ENCODE measurements at places on chromosomes 3 and 15. TPM values are rescaled to one million over a fixed set of nuclear protein-coding genes. Genes with fewer than 3 reads are reported as not detected.
A peak's percentile ranks its signal among the peaks of the same experiment; 100 is the strongest.

GRCh38 chr3:71754610-71755253, 1.1 kb downstream of the GPR27 start:
- DNase-seq, result no peak
- H3K4me1 ChIP-seq, result peaks cover 10% of the 10 kb centered on the region
- no peaks in the 10 kb centered on the region for H3K36me3 ChIP-seq
- H3K27me3 ChIP-seq, result peaks cover 68% of the 10 kb centered on the region

GRCh38 chr15:89502867-89503595, 6.6 kb upstream of the RHCG start:
- H3K4me3 ChIP-seq, result no peak overlapping the region
- no peaks in the 10 kb centered on the region for H3K36me3 ChIP-seq
- no peaks in the 10 kb centered on the region for H3K4me1 ChIP-seq
- DNase-seq, result no peak

DNA sequence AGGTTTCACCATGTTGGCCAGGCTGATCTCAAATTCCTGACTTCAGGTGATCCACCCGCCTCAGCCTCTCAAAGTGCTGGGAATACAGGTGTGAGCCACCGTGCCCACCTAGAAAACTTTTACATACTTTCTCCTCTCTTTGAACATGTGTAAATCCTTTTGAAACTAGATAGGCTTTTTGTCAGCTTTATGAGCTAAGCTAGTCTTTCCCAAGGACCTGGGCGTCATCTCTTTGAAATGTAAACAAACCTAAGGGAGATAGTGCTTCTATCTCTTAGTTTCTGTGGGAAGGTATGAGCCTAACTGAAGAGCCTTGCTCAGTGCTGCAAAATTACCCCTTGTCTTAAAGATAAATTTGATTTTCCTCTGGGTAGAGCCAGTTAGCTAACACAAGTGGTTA, 4.8 kb downstream of the CX3CR1 start:
- H3K36me3 ChIP-seq, result no peaks in the 10 kb centered on the region
- no peaks in the 10 kb centered on the region for H3K4me1 ChIP-seq
- no peak for DNase-seq
- no peak overlapping the region for H3K27ac ChIP-seq
- H3K27me3 ChIP-seq, result no peaks in the 10 kb centered on the region

- H3K4me3 ChIP-seq, result no peak overlapping the region
- DNase-seq, result no peak
- no peaks in the 10 kb centered on the region for H3K4me1 ChIP-seq
- H3K27me3 ChIP-seq, result no peaks in the 10 kb centered on the region
- no peaks in the 10 kb centered on the region for H3K36me3 ChIP-seq
- H3K27ac ChIP-seq, result no peak overlapping the region
Observed at GRCh38 chr3:52873433-52874159, 23.8 kb downstream of the STIMATE start.

Gene GXYLT2
- total RNA-seq, result 46.8 TPM

- H3K27me3 ChIP-seq, result no peaks in the 10 kb centered on the region
- H3K36me3 ChIP-seq, result no peaks in the 10 kb centered on the region
- H3K4me3 ChIP-seq, result no peak overlapping the region
- peaks cover 6% of the 10 kb centered on the region for H3K4me1 ChIP-seq
Observed at GRCh38 chr3:159751146-159751545, 237.5 kb upstream of the IL12A start.

Gene GOLGA6L25
- total RNA-seq, result not detected

GRCh38 chr3:78812166-78812565, 955.6 kb downstream of the ROBO1 start:
- H3K4me1 ChIP-seq, result peaks cover 6% of the 10 kb centered on the region
- no peaks in the 10 kb centered on the region for H3K36me3 ChIP-seq
- DNase-seq, result no peak
- no peak overlapping the region for H3K27ac ChIP-seq
- H3K27me3 ChIP-seq, result no peaks in the 10 kb centered on the region

GRCh38 chr3:22122567-22122966, 371.6 kb upstream of the ZNF385D start:
- no peaks in the 10 kb centered on the region for H3K4me1 ChIP-seq
- H3K36me3 ChIP-seq, result no peaks in the 10 kb centered on the region
- no peaks in the 10 kb centered on the region for H3K27me3 ChIP-seq
- H3K4me3 ChIP-seq, result no peak overlapping the region
- H3K27ac ChIP-seq, result no peak overlapping the region

Gene CHRNA3
- not detected for total RNA-seq

DNA sequence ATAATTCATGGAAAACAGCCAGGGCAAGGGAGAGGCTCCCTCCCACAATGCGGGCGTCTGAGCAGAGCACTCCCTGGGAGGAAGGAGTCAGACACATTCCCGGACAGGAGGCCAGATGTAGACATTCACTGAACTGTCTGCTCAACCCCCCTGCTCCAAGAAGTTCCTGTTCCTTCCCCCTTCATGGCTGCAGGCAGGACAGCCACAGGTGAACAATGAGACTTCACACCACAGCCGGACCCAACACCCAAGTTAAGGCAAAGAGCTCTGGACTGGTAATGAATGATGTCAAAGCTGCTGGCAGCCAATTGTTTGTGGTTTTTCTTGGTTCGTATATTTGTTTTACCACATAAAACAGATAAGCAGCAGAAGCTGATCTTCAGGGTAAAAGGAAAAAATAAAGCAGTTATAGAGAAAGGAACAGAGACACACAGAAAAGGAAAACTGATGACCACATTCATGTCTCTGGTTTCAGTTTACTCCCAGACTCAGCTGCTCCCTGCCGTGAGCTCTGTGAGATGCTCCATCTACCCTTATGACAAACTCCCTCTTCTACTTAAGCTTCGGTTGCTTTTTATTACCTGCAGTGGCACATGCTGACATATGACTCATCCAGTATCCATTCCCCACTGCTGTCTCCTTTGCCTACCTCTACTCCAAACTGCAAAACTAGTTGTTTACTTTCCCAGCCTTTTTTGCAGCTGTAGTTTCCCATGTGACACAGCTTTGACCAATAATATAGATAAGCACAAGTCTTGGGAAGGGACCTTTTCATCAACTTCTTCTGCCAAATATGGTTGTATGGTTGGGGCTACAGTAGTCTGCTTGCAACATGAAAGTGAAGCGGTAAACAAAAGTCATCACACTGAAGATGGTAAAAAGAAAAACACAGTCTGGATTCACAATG, 33.1 kb downstream of the DZIP1L start:
- DNase-seq, result no peak
- H3K4me3 ChIP-seq, result no peak overlapping the region
- peaks cover 18% of the 10 kb centered on the region for H3K36me3 ChIP-seq
- H3K27ac ChIP-seq, result no peak overlapping the region
- H3K27me3 ChIP-seq, result no peaks in the 10 kb centered on the region
- H3K4me1 ChIP-seq, result no peaks in the 10 kb centered on the region

DNA sequence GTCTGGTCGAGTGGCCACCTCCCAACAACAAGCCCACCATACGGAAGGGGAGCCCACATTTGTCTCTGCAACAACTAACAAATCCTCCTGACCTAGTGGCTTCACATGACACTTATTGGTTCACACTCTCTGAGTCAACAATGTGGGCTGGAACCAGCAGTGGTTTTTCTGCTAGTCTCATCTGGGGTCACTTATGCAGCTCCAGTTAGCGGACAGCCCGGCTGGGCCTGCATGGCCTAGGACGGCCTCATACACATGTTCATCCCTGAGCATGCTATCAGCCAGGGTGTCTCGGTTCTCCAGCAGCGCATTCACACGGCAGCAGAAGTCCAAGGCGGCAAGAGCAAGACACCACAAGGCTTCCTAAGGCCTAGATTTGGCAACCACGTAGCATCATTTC, 281.7 kb downstream of the XXYLT1 start:
- H3K36me3 ChIP-seq, result no peaks in the 10 kb centered on the region
- H3K4me1 ChIP-seq, result peaks cover 8% of the 10 kb centered on the region
- no peak for DNase-seq
- H3K27me3 ChIP-seq, result no peaks in the 10 kb centered on the region

- H3K27ac ChIP-seq, result no peak overlapping the region
- H3K4me1 ChIP-seq, result no peaks in the 10 kb centered on the region
- H3K36me3 ChIP-seq, result no peaks in the 10 kb centered on the region
- H3K27me3 ChIP-seq, result no peaks in the 10 kb centered on the region
- no peak overlapping the region for H3K4me3 ChIP-seq
- no peak for DNase-seq
Observed at GRCh38 chr3:165854696-165855095, 17.5 kb upstream of the BCHE start.

GRCh38 chr3:48425281-48425812, 4.5 kb downstream of the PLXNB1 start:
- no peaks in the 10 kb centered on the region for H3K36me3 ChIP-seq
- H3K27ac ChIP-seq, result peak overlapping the region; percentile 66
- no peaks in the 10 kb centered on the region for H3K27me3 ChIP-seq
- H3K4me3 ChIP-seq, result no peak overlapping the region
- DNase-seq, result peak; percentile 71

Gene FOXL2NB
- not detected for total RNA-seq

- no peak overlapping the region for H3K27ac ChIP-seq
- H3K27me3 ChIP-seq, result no peaks in the 10 kb centered on the region
- no peak overlapping the region for H3K4me3 ChIP-seq
- no peak for DNase-seq
Observed at GRCh38 chr3:57855943-57856342, 99.8 kb downstream of the SLMAP start.

DNA sequence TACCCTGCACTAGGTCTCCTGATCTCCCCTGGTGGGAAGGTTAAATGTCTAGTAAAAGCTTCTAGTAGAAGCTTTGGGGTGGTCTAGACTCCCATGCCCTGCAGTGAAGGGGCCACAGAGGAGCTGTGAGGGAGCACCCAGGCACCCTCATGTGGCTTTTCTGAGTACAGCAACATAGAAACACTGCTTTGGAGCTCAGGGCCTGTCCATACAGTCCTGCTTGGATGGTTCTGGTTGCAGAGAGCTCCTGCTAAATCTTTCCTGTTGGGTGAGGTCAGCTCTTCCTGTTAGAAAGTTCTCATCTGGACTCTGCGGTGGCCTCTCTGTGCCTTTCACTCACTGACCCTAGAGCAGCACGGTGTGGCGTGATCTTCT, 47.8 kb downstream of the GPD1L start:
- H3K4me1 ChIP-seq, result peaks cover 7% of the 10 kb centered on the region
- H3K36me3 ChIP-seq, result peaks cover 3% of the 10 kb centered on the region
- no peaks in the 10 kb centered on the region for H3K27me3 ChIP-seq
- no peak overlapping the region for H3K27ac ChIP-seq
- H3K4me3 ChIP-seq, result no peak overlapping the region

- peaks cover 3% of the 10 kb centered on the region for H3K36me3 ChIP-seq
- no peak overlapping the region for H3K4me3 ChIP-seq
Observed at GRCh38 chr3:188158731-188159310, 4.9 kb downstream of the LPP start.

Gene SERPINI1
- total RNA-seq, result 5.4 TPM

- H3K27ac ChIP-seq, result no peak overlapping the region
- H3K36me3 ChIP-seq, result no peaks in the 10 kb centered on the region
Observed at GRCh38 chr3:50486219-50486888, 17.1 kb downstream of the CACNA2D2 start.

DNA sequence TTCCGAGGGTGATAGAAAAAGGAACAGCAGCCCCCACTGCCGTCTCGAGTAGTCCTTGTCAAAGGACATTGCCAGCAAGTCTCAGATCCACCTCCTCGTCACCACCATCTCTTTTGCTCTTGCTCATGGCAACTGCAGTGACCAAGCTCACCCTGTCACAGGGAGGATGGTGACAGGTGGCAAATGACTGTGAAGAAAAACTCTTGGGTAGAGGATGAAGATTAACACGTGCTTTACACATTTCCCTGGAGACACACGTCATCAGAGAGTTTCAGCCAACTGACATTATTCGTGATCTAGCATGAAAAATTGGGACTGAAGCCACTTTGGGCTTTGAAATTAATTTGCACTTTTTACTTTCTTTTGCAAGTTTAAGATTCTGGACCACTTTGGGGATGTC, 174.3 kb downstream of the EBLN2 start:
- no peaks in the 10 kb centered on the region for H3K4me1 ChIP-seq
- H3K27me3 ChIP-seq, result no peaks in the 10 kb centered on the region
- H3K4me3 ChIP-seq, result no peak overlapping the region
- H3K27ac ChIP-seq, result no peak overlapping the region

GRCh38 chr15:43939070-43939469, 112.3 kb downstream of the WDR76 start:
- no peak for DNase-seq
- H3K4me1 ChIP-seq, result no peaks in the 10 kb centered on the region
- H3K27ac ChIP-seq, result no peak overlapping the region
- H3K4me3 ChIP-seq, result no peak overlapping the region
- H3K36me3 ChIP-seq, result no peaks in the 10 kb centered on the region

GRCh38 chr3:161443921-161444693, 52.5 kb upstream of the OTOL1 start:
- H3K27me3 ChIP-seq, result no peaks in the 10 kb centered on the region
- H3K4me1 ChIP-seq, result no peaks in the 10 kb centered on the region
- no peak overlapping the region for H3K27ac ChIP-seq
- DNase-seq, result no peak

DNA sequence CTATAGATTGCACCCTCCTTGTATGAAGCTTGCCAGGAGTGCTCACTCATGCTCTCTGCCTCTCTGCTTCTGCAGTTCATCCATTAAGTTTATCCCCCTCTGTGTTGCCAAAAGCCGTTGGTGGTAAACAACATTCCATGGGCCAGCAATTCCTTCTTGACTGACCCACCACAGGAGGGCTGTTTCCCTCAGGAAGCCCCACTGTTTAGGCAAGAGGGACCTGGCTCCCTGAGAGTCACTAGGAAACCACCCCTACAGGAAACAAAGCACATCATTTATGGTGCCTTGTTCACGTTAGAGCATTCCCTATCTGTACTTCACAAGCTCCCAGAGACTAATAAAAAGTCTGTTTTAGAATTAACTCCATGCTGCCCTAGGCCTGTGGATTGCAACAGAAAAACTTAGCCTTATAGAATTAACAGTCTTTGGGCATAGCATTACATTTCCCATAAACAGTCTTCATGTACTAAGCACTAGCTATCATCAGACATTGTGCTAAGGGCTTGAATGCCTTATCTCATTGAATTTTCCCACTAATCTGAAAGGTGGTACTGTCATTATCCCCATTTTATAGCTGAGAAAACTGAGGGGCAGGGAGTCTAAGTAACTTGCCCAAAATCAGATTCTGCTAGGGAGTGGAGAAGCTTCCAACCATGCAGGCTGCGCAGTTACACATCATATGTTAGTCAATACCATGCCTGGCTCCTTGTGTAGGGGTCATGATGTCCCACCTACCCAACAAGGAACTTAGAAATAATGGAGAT, 149.9 kb downstream of the SHQ1 start:
- no peaks in the 10 kb centered on the region for H3K4me1 ChIP-seq
- H3K27ac ChIP-seq, result no peak overlapping the region
- peak; percentile 73 for DNase-seq
- H3K4me3 ChIP-seq, result no peak overlapping the region
- no peaks in the 10 kb centered on the region for H3K27me3 ChIP-seq

DNA sequence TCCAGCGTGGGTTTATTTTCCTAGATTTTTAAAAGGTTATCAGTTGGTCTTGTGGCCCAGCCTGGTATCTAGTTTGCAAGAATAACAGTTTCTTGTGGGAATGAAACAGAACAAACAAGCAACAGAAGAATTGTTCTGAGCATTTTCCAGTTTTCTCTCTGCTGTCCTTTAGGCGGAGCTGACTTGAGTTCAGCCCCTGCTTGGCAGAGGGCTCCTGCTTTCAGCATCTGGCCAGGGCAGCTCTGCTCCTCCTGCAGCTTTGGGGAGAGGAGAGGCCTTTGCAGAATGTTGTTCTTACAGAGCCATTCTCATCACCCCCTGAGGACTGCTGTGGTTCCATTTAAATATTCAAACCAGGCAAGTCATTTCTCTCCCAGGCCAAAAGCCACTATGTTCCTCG, 117.7 kb downstream of the ALDH1A2 start:
- H3K4me1 ChIP-seq, result peaks cover 4% of the 10 kb centered on the region
- H3K36me3 ChIP-seq, result no peaks in the 10 kb centered on the region
- H3K4me3 ChIP-seq, result no peak overlapping the region
- H3K27me3 ChIP-seq, result no peaks in the 10 kb centered on the region
- no peak overlapping the region for H3K27ac ChIP-seq

Gene ZMYND10
- 70.8 TPM for total RNA-seq

GRCh38 chr3:84836961-84837360, 121.8 kb upstream of the CADM2 start:
- no peaks in the 10 kb centered on the region for H3K36me3 ChIP-seq
- no peaks in the 10 kb centered on the region for H3K27me3 ChIP-seq
- peak; percentile 32 for DNase-seq
